ENCODE measurements at places on chromosomes 4 and X.

GRCh38 chr4:14025111-14025510, 397.6 kb upstream of the BOD1L1 start:
- no peak for DNase-seq

- no peak for DNase-seq
Measured at GRCh38 chrX:26649534-26649933, 433.6 kb downstream of the MAGEB5 start.

DNA sequence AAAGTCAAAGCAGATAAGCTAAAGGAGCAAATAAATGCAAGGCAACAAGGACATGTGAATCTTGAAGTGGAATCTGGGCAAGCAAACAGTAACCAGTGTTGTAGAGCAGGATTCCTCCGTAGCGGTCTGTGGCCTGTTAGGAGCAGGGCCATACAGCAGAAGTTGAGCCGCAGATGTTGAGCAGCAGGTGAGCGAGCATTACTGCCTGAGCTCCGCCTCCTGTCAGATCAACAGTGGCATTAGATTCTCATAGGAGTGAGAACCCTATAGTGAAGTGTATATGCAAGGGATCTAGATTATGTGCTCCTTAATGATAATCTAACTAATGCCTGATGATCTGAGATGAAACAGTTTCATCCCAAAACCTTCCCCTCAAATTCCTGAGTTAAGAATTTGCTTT, 550.7 kb downstream of the ADGRL3 start:
- no peak for DNase-seq

DNA sequence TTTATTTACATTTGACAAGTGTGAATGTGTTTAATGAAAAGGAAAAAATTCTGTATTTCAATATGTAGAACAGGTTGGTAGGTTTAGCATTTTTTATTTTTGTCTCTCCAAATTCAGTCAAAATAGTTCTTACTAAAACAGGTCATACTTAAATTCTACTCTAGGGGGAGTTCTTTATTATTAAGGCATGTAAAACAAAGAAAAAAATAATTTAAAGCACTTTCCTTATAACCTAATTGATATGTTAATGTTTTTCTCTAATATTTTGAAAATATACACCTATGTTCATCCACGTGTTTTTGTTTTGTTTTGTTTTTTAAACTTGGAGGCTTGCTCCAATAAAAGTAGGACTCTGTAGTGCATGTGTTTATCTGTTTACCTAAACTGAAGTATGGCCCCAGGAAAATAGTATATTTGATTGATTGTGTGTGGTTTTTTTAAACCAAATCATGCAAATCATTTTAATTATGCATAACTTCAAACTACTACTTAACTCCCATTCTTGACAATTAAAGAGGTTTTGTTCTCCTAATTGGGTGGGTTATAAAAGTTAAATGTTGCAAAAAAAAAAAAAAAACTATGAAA, 562.7 kb downstream of the RPA4 start:
- no peak for DNase-seq

- no peak for DNase-seq
Measured at GRCh38 chr4:115711575-115711974, 598.2 kb upstream of the NDST4 start.

- no peak for DNase-seq
Measured at GRCh38 chr4:80035336-80035735, 37.7 kb downstream of the ANTXR2 start.

DNA sequence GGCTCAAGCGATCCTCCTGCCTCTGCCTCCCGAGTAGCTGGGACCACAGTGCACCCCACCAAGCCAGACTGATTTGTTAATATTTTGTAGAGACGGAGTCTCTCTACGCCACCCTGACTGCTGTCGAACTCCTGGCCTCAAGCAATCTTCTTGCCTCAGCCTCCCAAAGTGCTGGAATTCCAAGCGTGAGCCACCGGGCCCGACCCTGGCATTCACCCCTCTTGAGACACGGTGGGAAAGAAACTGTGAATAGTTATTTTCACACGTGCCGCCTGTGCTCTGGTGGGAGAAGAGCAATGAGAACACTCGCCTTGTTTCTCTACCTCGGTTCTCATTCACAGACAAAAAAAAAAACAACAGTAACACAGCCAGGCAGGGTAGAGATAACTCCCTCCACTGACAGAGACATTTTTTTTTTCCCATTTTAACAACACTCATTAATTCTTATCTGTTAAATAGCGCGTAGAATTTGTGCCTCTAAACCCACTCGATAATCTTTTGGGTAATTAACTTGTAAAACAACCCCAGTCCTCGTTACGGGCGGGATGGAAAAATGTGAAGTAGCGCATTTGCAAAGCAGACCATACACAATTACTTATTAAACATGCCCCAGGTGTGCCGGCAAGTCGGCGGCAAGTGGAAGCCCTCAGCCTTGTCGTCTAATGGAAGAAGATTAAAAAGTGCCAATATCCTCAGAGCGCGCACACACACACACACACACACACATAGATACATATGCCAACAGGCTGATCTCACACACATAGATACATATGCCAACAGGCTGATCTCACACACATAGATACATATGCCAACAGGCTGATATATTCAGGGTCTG, 103.3 kb downstream of the DHRSX start:
- no peak for DNase-seq

GRCh38 chr4:187726485-187726884, 269.1 kb upstream of the ZFP42 start:
- DNase-seq = no peak

DNA sequence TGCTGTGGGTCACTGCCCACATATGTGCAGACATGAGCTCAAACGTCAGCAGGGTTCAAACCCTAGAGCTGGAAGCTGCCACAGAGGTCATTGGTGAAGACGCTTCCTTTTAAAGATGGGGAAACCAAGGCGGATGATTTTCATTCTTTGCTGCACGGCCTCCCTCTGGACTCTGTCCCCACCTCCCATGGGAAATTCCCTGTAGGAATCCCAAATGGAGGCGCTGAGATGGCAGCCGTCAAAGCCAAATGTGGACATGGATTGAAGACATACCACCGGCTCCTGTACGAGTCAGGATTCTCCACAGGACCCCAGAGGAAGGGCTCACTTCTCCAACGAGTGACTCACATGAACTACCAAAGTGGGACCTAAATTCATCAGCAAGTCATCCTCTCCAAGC, 286.4 kb downstream of the CRLF2 start:
- no peak for DNase-seq

DNA sequence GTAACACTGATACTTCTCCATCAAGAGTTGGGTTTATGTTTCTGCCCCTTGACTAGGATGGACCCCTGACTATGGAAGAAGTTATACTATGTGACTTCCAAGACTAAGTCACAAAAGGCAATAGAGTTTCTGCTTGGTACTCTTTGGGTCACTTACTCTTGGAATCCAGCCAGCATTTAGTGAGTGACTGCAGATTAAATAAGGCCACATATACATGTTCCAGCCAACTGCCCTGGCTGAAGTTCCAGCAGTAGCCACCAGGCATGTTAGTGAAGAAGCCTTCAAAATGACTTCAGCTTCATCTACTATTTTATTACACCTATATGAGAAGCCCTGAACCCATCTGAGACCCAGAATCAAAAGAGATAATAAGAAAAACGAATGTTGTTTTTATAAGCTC, 524.0 kb downstream of the DMD start:
- no peak for DNase-seq

GRCh38 chrX:122218666-122219065, 965.4 kb upstream of the GRIA3 start:
- no peak for DNase-seq

- DNase-seq = no peak
Measured at GRCh38 chrX:66017659-66018170, 22.2 kb downstream of the VSIG4 start.

DNA sequence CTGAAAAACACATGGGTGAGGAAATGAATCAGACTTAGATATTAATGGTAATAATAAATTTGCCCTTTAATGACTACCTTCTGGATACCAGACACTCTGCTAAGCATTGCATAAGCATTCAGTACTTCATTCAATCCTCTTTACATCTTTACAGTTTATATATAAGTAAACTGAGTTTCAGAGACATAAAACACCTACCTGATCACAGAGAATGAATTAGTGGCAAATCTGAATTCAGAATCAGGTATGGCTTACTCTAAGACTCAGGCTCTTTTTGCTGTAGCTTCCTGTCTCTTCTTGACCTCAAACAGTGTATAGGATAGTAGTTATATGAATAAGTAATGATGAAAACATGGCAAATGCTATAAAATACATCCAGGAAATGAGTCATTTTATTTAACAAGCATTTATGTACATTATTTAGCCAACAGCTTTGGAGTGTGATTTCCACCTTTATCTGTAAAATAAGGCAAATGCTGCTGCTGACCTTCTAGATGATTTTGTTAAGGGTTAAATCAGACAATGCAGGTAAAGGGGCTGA, 83.9 kb downstream of the VEGFC start:
- no peak for DNase-seq

DNA sequence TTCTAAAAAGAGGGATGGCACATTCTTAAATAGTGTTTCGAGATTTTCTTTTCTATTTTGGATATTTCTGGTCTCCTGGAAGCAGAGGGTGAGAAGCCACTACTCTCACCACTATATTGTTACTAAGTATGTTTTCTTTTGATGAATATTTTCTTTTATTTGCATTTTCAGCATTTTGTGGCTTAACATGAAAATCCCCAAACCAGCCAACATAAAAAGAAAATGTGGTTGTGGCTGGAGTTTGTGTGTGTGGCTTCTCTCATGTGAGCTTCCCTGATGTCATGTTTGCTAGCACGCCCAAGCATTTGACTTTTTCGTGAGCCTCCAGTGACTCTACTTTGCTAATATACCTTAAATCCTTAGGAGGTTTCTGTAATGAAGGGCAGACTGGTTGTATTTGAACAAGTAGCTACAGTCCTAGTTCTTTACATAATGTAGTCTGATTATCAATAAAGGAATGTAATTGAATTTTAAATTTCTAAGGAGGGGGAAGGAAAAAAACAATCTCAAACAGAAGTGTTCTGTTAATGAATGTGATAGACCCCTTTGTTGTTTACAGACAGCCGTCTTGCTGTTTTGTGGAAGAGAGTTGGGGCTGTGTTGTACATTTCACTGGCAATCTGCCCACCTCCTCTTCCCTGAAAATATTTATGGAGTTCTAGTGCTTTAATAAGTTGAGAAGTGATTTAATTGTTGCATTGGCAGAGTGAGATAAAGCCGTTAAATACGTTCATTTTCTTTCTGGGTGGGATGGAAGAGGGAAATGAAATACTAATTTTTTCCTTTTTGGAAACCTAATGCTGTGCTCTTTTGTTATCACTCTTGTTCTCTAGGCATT, 114.6 kb downstream of the ARHGAP10 start:
- no peak for DNase-seq

DNA sequence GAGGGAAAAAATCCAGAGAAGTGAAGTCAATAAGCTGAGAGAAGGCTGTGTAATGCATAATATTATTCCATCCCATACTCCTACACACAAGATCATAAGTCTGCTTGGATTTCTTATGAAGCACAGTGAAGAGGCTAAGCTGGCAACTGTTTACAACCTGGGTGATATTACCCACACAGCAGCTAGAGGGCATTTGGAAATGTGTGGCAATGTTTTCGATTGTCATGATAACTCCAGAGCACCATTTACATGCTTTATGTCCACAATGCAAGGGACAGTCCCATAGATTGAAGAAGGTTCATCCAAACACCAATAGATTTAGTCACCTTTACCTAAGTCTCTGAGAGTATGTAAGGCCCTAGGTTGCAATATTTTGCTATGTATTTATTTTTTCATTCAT, 412.2 kb downstream of the PPP3CA start:
- DNase-seq = no peak

GRCh38 chrX:149699761-149700160, 12.1 kb upstream of the MAGEA11 start:
- no peak for DNase-seq

DNA sequence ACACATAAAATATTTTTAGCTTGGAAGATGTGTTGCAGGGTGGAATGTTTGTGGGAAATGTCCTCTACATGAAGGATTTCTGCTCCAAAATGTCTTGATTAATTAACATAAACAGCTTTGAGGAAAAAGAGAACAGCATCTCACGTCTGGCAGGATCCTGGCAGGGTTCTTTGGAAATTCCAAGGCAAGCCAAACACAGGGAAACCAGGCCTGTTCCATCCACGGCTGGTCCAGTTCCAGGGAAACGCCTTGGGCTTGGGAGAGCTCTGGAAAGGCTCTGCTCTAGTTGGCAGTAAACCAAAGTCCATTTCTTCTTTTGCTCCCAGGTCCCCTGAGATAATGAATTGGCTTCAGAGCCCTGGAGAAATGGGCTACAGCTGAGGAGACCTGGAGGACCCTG, 42.4 kb upstream of the GAB1 start:
- DNase-seq = no peak

DNA sequence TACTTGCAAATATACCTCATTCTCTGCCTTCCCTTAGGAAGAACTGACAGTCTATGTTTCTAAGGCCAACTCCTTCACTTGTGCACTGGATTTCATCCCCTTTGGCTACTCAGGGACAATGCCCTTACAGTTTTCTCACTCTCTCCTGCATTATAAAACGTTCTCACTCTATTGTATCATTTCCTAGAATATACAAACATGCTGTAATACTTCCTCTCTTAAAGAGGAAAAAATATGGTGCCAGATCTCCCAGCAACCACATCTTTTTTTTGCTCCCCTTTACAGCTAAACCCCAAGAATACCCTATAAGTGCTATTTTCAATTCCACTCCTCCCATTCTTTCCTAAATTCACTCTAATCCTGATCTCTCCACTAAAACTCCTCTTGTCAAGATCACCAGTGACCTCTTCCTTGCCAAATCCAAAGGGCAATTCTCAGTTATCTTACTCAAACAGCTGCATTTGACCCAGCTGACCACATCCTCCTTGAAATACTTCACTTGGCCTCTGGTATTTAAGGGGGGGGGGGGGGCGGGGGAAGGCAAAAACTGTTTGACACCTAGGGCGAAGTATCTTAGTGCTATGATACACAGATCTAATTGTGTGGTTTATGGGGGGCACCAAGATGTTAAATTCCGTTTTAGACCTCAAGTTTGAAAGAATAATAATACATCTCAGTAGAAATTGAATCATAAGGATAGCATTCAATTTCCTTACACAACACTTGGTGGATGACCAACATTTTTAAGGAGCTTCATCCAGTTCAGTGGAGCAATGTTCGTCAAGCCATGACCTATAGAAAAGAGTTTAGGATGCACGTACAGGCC, 1.6 kb downstream of the RCHY1 start:
- DNase-seq = no peak

DNA sequence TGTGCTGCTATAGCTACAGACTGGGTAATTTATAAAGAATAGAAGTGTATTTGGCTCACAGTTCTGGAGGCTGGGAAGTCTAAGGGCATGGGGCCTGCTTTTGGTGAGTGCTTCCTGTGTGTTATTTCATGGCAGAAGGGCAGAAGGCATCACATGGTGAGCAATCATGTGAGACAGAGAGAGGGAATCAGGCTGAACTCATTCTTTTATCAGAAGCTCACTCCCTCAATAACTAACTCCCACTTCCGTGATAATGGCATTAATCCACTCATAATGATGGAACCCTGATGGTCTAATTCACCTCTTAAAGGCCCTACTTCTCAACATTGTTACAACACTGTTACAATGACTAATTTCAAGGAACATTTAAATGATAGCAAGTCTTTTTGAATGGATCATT, 129.4 kb downstream of the FAT4 start:
- DNase-seq = no peak

- DNase-seq = no peak
Measured at GRCh38 chr4:77893451-77893850, 30.8 kb downstream of the MRPL1 start.

- no peak for DNase-seq
Measured at GRCh38 chrX:136148391-136148790, 1.1 kb downstream of the FHL1 start.
